ENCODE measurements at places on chromosomes 5 and 9.

- DNase-seq, result no peak
Observed at GRCh38 chr9:123399803-123400378, 43.9 kb downstream of the CRB2 start.

DNA sequence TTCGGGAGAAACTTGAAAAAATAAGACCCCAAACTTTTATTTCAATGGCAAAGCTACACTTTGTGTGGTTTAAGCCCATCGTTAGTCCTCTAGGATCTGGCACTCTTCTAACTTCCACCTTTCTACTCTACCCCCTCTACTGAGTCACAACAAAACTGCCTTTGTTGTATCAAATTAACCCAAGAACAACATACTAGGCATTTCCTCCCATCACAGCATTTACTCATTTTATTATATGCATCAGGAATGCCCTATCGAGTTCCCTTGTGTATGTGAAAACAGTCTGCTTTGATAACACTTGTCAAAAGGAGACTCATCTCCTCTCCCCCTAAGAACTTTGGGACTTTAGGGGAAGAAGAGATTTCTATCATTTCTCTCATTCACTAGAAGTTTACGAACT, 158.9 kb upstream of the FREM1 start:
- no peak for DNase-seq

DNA sequence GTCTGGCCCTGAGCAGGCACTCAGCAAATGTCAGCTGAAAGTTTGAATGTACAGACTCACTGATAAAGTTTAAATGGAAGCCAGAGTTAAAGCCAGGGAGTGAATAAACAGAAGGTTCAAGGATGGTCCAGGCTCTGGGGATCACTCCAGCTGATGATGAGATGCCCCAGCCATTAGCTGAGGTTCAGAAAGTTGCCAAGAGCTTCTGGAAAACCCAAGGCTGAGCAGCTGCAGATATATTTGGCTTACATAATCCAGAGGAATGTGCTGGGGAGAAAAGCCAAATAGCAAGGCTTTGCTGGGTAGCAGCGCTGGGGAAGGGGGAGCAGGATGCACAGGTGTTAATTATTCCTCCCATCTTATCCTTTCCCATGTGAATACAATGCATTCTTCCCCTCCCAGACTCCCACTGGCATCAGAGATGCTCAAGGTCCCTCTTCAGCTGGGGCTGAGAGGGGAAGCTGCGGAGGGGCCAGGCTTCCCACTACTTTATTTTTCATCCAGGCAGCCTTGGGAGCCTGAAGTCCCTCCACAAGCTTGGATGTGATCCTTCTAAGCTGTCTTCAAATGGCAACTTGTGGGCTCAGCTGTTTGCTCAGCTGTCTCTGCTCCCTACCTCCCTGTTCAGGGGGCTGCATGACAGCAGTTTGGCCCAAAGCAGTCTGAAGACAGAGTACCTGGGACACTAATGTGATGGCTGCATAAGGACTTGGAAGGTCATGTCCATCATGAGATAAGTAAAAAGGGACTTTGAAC, 341.2 kb downstream of the TRIM32 start:
- no peak for DNase-seq

DNA sequence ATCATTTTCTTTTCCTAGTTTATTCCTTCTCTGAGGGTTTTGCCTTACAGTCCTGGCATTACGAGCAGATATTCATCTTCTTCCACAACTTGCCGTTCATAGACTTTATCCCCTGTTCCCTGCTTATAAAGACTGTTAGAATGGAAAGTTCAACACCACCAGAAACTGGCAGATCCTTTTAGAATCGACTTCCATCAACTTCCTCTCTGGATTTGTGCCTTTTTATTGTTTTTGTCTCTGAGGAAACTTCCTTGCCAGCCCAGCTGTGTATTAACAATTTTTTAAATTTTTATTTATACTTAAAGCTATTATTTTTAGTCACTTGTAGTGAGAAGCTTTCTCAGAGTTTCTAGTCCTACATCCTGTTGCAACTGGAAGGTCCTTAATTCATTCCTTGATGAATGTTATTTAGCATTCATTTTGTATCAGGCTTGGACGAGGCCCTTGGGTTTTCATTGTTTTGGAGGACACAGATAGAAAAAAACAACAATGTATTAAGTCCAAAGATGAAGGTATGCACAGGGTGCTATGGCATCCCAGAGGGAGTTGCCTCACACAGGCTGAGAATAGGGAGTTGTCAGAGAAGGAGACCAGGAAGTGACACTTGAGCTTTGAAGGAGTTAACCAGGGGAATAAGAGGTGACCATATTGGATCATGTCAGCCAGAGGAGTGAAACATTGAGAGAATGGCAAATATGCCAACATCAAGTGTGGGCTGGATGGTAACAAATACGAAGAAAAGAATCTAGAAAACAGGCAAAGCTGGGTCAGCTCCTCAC, 81.3 kb downstream of the ADAMTSL1 start:
- no peak for DNase-seq

- DNase-seq, result no peak
Observed at GRCh38 chr9:71638627-71639026, 129.7 kb downstream of the CEMIP2 start.

GRCh38 chr9:27924502-27924901, 351.2 kb upstream of the C9orf72 start:
- no peak for DNase-seq

DNA sequence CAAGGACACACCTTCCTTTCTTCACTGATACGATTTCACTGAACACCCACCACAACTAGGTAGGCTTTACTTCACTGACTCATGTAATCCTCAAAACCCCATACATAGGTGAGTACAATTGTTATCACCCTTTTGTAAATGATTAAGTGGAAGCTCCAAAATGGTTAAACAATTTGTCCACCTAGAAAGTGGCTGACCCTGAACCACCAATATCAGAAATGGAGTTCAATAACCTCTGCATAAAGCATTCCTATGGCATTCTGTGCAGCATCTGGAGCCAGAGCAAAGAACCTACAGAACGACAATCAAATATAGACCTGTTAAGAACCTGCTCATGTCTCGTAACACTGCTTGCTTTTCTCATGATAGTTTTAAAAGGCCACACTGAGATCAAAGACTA, 50.7 kb upstream of the NR5A1 start:
- no peak for DNase-seq

DNA sequence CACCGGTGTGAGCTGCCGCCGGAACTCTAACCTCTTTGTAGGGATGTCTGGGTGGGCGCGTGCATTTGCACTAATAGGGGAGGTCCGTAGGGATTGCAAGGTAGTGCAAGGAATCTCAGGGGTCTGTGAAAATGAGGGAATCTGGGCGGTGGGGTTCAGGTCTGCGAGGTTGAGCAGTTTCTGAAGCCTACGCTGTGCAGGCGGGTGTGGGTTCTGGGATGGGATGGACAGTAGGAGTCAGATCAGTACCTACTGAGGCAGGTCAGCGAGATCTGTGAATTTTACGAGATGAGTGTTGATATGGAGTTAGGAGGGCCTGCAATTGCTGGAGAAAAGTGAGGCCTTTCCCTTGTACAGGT, 856 bp upstream of the ATOSB start:
- no peak for DNase-seq

- no peak for DNase-seq
Observed at GRCh38 chr5:133665571-133665970, 53.2 kb upstream of the FSTL4 start.
